Spleen (tissue), 13 donors: ENCODE measurements at places on chromosomes 13 and 19. TPM values are rescaled to one million over a fixed set of nuclear protein-coding genes. Genes with fewer than 3 reads are reported as not detected.

DNA sequence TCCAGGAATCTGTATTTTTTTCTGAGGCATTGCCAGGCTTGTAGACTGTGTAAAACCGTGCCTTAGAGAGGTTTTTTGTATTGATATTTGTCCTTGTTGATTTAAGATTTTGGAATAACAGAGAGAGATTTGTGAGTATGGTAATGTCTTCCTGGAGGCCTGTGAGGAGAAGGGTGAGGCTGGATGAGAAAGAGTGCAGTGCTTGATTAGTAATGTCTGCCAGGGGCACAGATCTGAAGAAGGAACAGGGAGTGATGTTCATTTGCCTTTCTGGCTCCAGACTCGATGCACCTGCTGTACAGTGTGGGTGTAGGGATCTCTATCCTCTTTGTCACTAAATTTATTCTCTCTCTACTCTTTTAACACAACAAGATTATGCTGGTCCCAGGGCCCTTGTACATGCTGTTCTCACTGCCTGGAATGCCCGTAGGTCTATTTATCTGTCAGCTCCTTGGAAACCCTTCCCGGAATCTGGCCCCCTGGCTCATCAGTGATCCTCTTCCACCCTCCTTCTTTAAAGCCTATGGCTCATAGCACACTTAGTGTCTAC lies 4.2 kb downstream of the FIZ1 start:
- no peak for DNase-seq

- DNase-seq, result no peak
These were observed 21.3 kb upstream of the WDR18 start for GRCh38 chr19:962683-963400.

The PRR20B gene
- polyA plus RNA-seq, result not detected

The FCHO1 gene
- polyA plus RNA-seq, result 20.3 TPM

GRCh38 chr13:30719525-30719914 lies 15.8 kb upstream of the ALOX5AP start:
- no peak for DNase-seq

The RASGRP4 gene
- 7.4 TPM for polyA plus RNA-seq

DNA sequence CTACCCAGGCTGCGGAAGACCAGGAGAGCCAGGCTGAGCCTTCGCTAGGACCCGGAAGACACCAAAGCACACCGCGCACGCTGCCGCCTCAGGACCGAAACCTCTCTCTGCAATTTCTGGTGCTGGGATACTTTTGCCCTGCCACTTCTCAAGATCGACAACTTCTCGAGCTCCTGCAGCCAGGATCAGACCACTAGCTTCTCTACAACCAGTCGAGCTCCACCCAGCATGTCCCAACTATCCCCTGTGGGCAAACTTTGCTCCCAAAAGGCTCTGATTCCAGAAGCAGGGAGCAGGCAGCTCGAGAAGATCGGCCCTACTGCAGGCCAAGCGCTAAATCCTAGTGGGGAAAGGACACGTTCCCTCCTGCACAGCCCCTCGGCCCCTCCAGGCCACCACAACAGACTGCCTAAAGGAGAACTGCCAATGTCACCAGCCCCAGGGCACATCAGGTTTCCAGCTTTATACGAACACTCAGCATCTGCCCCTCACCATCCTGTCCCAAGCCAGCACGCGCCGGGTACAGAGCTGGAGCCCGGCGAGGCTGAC lies 979 bp downstream of the AKAP8 start:
- DNase-seq, result peak; percentile 90

GRCh38 chr13:74466020-74466419 lies 331.8 kb upstream of the KLF12 start:
- no peak for DNase-seq

DNA sequence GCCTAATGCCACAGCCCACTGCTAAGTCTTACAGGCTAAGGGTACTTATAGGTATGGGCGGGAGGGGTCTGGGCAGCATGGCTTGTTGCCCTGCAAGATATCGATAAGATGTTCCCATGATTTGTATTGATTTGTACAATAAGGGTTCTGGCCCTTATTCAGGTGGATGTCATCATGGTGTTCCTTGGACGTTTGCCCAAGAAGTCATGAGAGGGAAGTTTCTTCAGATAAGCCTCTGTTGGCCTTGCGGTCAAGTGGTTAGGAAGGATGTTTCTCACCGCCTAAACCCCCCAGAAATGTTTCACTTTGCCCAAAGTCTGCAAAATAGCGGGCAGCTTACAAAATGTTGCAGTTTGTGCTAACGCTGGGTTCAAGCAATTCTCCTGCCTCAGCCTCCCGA lies 7.3 kb downstream of the PARP4 start:
- DNase-seq, result no peak

The PSG3 gene
- polyA plus RNA-seq, result not detected

The GZMM gene
- 19.1 TPM for polyA plus RNA-seq

DNA sequence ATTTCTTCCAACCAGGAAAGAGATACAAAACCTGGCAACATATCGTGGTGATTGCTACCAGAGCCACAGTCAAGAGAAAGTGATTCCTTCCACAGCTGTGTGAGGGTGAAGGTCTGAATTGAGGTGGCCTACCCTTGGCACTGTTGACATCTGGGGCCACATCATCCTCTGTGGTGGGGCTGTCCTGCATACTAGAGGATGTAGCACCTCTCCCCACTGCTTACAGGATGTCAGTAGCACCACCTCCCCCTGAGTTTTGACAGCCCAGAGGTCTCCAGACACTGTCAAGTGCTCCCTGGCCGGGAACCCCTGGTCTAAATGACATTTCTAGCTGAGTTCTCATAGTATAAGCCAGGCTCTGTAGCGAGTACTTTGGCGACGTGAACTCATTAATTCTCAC lies 15.5 kb downstream of the PTGER1 start:
- no peak for DNase-seq

The PSG7 gene
- not detected for polyA plus RNA-seq

DNA sequence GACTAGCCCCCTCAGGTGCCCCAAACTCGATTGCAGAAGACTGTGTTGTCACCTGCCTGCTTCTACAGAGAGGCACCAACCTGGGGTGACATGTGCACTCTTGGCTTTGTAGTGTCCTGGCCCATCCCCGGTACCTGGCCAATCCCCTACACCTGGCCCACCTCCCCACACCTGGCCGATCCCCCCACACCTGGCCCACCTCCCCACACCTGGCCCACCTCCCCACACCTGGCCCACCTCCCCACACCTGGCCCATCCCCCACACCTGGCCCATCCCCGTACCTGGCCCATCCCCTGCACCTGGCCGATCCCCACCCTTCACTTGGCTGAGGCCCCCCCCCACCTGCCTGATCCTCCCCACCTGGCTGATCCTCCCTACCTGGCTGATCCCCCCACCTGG lies 25.4 kb downstream of the ATP11A start:
- peak; percentile 20 for DNase-seq

DNA sequence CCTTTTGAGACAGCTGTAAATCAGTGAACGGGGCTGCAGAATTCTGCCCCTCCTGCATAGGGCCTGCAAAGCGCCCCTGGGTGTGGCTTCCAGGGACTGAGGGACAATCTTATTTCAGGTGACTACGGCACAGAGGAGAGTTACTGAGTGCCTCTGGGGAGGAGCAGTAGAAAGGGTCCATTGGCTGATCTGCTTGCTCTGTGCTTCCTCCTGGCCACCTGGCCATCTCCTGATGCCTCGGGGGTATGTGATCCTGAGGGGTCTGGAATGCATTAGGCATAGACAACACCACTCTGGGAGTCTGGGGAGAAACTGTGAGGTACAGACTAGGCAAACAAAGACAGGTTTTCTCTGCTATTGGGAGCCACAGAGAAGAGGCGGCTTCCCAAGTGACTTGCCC lies 2.8 kb downstream of the KCTD15 start:
- DNase-seq, result no peak

GRCh38 chr13:113121928-113122471 lies 599 bp upstream of the F10 start:
- no peak for DNase-seq

- DNase-seq, result no peak
These were observed 132.0 kb upstream of the SERP2 start for GRCh38 chr13:44241638-44242037.

DNA sequence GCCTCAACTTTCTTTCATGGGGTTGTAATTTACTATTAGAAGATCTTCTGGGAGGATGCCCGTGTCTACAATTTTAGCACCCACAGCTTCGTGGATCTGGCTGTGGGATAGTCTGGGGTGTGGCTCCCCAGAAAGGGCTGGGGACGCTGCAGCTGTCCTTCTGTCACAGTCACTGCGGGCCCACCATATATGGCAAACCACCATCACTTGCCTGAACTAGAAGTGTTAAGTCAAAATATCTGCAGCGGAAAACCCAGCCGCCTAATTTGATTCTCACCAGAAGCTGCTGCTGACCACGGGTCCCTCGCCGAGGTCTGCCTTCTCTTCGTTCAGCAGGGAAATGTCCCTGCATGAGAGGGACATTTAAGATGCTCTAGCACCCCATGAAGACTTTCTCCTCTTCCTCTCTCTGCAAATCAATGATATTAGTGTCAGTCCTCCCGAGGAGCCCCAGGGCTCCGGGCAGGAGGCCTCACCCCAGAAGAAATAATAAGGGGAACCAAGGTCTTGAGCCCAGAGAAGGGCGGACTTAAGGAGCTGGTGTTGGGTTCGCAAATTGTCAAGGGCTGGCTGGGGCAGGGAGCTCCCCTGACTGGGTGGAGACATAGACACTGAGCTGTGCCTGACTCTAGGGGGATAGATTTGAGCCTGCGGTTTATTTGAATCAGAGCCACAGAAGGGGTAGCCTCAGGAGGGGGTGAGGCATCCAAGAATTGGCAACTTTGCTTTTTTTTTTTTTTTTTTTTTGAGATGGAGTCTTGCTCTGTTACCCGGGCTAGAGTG lies 3.0 kb upstream of the MATK start:
- DNase-seq, result peak; percentile 74

DNA sequence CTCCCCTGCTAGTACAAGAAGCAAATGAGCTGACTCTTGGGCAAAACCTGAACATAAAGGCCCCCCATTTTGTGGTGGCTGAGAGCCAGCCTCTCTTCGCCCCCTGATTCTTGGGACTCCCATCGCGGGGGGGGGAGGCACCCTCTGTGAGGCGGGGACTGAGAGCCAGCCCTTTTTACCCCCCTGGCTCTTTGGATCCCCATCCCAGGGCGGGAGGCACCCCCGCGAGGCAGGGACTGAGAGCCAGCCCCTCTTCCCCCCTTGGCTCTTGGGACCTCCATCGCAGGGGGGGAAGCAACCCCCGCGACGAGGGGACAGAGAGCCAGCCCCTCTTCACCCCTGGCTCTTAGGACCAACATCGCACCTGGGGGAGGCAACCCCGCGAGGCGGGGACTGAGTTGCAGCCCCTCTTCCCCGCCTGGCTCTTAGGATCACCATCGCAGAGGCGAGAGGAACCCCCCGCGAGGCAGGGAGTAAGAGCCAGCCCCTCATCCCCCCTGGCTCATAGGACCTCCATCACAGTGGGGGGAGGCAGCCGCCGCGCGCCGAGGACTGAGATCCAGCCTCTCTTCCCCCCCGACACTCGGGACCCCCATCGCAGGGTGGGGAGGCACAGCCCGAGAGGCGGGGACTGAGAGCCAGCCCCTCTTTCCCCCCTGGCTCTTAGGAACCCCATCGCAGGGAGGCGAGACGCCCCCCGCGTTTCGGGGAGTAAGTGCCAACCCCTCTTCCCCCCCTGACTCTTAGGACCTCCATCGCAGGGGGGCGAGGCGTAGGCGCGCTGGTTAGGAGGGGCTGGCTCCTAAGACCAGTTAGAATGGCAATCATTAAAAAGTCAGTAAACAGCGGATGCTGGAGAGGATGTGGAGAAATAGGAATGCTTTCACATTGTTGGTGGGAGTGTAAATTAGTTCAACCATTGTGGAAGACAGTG lies 2428.4 kb upstream of the PCDH20 start:
- DNase-seq, result no peak

DNA sequence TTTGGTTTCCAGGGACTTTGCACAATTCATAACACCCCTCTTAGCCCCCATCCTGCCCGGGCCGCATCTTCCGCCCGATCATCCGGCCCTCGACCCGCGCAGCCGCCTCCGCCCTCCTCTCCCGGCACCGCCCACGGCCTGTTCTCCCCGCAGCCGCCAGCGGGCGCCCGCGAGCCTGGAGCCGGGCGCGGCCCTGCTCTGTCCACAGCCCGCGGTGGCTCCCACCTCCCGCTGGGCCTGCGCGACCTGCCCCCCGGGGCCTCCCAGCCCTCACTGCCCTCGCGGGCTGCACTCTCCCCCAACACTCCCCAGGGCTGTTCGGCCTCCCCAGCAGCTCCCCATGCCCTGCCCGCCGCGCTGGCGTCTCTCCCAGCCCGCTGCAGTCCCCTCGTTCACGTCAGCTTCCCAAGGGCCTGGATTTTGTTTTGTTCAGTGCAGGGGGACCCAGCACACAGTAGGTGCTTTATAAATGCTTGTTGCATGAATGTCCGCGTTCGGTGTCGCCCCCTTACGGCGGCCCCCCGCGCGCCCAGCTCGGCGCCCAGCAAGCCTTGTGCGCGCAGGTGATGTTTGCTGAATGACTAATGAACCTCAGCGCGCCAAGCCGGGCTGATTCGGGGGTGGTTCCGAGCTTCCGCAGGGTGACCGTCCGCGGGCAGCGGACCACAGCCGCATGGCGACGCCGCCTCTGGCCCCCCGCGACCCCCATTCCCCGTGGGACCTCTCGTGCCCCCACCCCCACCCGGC lies 4.6 kb upstream of the APC2 start:
- peak; percentile 97 for DNase-seq

The FAM216B gene
- polyA plus RNA-seq, result 0.15 TPM

DNA sequence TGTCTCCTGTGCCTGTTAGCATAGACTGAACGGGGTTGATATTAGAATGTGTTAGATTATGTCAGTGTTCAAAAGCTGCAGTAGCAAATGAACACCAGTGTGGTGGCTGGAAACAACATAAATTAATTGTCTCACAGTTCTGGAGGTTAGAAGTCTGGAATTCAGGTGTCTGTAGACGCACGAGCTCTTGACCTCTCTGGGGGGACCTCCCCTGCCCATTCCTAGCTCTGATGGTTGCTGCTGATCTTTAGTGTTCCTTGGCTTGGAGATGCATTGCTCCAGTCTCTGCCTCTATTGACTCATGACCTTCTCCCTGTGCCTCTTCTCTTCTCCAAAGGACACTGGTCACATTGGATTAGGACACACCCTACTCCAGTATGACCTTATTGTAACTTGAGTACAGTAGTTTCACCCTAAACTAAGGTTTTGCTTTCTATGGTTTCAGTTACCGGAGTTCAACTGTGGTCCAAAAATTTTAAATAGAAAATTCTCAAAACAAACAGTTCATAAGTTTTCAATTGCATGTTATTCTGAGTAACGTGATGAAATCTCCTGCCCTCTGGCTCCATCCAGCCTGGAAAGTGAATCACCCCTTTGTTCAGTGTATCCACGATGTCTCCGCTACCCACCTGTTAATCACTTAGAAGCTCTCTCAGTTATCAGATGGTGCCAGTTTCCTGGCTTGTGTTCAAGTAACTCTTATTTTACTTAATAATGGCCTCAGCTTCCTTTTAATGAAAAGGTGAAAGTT lies 273.2 kb downstream of the MYO16 start:
- no peak for DNase-seq

GRCh38 chr19:58229255-58229639 lies 533 bp downstream of the ZNF544 start:
- DNase-seq, result no peak

- DNase-seq, result no peak
These were observed 353.3 kb upstream of the ZNF507 start for GRCh38 chr19:31991984-31992655.

The CEACAM3 gene
- polyA plus RNA-seq, result 1.6 TPM

The PRSS57 gene
- 0.24 TPM for polyA plus RNA-seq
